ENCODE measurements at places on chromosomes 11 and 22.

GRCh38 chr11:69297787-69298266 lies 3.9 kb downstream of the MYEOV start:
- peaks cover 34% of the 10 kb centered on the region for H3K4me1 ChIP-seq
- H3K36me3 ChIP-seq, result no peaks in the 10 kb centered on the region
- H3K27me3 ChIP-seq, result peaks cover 8% of the 10 kb centered on the region
- peak overlapping the region; percentile 76 for H3K27ac ChIP-seq

DNA sequence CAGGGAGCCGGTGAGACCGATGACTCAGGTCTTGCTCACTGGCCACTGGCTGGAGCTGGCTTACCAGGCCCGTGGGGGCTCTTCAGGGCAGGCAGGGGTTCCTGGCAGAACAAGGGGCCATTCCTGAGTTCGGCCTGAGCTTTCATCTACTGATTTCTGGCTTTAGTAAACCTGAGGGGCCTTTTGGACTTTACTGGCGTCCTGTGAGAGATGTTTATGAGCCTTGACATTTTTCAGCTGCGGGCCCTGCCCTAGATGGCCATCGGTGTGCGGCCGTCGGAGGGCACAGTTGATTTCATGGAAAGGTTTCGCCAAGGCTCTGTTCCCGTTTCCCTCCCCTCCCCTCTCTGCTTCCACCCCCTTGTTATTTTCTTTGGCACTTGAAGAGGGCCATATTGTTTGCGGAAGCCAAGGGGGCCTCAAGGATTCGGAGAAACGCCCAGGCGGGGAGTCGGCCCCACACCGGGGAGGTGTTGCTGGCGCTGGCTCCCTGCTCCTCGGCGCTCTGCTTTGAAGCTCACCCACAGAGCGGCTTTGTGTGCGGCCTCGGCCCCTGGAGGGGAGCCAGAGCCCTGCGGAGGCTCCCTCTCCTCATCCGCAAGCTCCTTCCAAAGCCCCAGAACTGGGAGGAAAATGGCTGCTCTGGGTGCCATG lies 17.7 kb downstream of the ELF5 start:
- H3K4me1 ChIP-seq, result no peaks in the 10 kb centered on the region
- H3K27me3 ChIP-seq, result no peaks in the 10 kb centered on the region
- no peak overlapping the region for H3K27ac ChIP-seq
- H3K36me3 ChIP-seq, result no peaks in the 10 kb centered on the region

GRCh38 chr11:1453611-1454034 lies 33.0 kb downstream of the MOB2 start:
- H3K36me3 ChIP-seq, result no peaks in the 10 kb centered on the region
- H3K4me3 ChIP-seq, result no peak overlapping the region
- DNase-seq, result peak; percentile 12
- no peaks in the 10 kb centered on the region for H3K4me1 ChIP-seq

DNA sequence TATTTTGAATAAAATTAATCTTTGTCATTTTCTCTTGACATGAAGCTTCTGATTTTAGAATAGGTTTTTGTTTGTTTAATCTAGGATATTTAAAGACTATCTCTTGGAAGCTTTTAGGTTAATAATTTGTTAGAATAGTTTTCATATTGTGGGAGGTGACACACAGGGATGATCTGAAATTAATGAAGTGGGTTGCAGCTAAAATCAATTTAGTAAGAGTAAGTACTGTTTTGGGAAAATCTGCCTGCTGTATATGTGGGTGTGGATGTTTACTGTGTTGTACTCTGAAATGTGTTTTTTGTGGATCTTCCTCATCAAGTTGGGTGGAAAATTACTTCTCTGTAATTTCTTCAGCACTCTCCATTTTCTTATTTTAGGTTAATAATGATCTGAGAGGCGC lies 67.3 kb downstream of the BID start:
- no peak overlapping the region for H3K4me3 ChIP-seq
- no peak for DNase-seq
- H3K27me3 ChIP-seq, result no peaks in the 10 kb centered on the region
- H3K36me3 ChIP-seq, result peaks cover 4% of the 10 kb centered on the region
- H3K4me1 ChIP-seq, result peaks cover 4% of the 10 kb centered on the region

- no peak overlapping the region for H3K4me3 ChIP-seq
- H3K36me3 ChIP-seq, result no peaks in the 10 kb centered on the region
- H3K27ac ChIP-seq, result peak overlapping the region; percentile 27
- peaks cover 22% of the 10 kb centered on the region for H3K4me1 ChIP-seq
These were observed 3.4 kb downstream of the PAK1 start for GRCh38 chr11:77470504-77470903.

DNA sequence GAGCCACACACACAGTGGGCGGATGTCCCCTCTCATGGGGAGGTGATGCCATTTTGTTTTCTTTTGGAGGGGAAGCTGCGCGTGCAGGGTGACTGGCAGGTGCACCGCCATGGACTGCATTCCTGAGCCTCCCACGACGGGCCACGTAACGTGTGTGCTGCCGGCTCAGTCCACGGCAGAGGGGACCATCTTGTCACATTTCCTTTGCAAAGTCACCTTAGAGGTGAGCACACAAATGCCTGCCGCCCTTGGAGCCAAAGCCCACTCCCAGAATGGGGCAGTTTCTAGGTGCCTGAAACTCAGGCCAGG lies 262.5 kb downstream of the CTTN start:
- no peaks in the 10 kb centered on the region for H3K4me1 ChIP-seq
- H3K36me3 ChIP-seq, result no peaks in the 10 kb centered on the region
- DNase-seq, result no peak
- H3K27me3 ChIP-seq, result peaks cover 20% of the 10 kb centered on the region
- no peak overlapping the region for H3K27ac ChIP-seq

Measured in thymus (tissue), 14 donors.